Omental fat pad (tissue), 4 donors: ENCODE measurements at places on chromosomes 6 and 20.

- DNase-seq = no peak
Measured at GRCh38 chr20:43680981-43681380, 14.1 kb downstream of the MYBL2 start.

- DNase-seq = no peak
Measured at GRCh38 chr20:40359131-40359912, 329.7 kb downstream of the MAFB start.

GRCh38 chr20:49397525-49397924, 84.9 kb downstream of the KCNB1 start:
- DNase-seq = no peak

GRCh38 chr20:17835240-17835933, 133.2 kb downstream of the SNX5 start:
- DNase-seq = no peak

DNA sequence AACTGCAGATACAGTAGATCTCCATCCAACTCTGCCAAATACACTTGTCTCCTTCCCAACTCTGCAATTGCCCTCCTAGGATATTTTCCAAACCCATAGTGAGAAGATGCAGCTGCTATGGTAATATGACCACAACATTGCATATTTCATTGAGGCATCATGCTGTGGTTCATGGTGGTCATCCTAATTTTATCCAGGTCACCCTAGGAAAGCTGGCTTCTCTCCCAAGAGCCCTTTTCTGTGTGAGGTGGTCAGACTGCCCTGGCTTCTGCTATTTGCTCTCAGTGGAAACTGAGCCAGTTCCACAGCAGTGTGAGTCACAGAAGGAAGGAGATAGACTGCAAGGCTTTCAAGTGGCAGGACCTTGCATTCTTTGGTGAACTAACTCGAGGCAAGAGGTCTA, 5.5 kb downstream of the OGFRL1 start:
- DNase-seq = no peak

GRCh38 chr6:84638286-84638685, 126.1 kb downstream of the TBX18 start:
- no peak for DNase-seq

GRCh38 chr6:29763491-29764289, 40.5 kb downstream of the HLA-F start:
- no peak for DNase-seq

DNA sequence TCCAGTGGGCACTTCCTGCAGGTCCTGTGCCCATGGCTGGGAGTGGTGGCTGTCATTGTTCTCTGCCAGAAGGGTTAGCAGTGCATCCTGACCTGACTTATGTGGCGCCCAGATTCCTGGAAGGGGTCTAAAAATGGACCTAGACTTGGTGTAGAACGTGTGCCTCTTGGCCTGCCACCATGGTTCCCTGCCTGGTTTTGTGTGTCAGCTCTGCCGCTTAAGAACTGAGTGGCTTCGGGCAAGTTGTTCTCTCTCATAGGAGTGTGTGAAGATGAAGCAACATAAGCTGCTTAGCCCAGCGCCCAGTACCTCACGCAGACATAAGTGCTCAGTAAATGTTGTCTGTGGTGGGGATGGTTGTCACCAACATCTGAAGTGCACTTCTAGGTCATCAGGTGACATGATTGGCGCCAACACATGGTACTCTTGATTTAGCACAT, 52.1 kb downstream of the PTPN1 start:
- no peak for DNase-seq

GRCh38 chr6:9332241-9332780, 897.0 kb upstream of the SLC35B3 start:
- no peak for DNase-seq

DNA sequence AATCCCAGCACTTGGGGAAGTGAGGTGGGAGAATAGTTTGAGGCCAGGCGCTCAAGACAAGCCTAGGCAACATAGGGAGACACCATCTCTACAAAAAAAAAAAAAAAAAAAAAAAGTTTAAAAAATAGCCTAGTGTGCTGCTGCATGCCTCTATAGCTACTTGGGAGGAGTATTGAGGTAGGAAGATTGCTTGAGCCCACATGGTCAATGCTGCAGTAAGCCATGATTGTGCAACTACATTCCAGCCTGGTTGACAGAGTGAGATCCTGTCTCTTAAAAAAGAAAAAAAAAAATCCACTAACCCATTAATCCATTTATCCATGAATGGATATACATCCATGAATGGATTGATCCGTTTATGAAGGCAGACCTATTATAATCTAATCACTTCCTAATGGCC, 1064.6 kb upstream of the EYS start:
- DNase-seq = no peak

DNA sequence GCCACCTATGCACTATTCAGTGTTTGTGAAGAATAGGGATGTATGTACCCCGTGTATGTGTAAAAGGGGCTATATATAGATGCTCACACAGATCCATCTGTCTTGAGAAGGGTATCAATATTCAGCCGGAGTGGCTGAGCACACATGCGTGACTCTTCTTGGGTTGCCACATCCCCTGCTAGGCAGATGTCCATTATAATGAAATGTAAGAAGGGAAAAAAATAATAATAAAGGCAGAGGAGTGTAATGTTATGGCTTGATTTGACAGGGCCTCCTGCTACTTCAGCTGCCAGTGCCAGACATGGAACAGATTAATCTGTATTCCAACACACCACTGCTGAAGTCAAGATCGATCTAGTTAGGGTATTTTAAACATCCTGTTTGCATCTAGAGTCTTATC, 74.2 kb upstream of the VSTM2L start:
- no peak for DNase-seq

DNA sequence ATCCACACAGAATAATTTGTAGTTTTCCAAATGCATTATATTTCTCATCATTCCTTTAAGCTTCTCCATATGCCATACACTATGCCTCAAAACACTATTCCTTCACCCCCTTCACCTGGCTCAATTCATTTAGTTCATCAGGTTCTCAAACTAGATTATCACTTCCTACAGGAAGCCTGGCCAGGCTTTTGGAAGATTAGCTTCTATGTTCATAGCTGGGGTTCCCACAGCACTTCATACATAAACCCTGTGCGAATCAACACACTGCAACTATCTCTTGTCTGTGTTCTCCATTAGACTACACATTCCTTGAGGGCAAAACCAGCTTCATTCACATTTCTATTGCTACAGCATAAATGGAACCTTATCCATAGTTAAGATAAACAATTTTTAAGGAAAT, 40.5 kb upstream of the PLN start:
- DNase-seq = no peak
